ENCODE measurements at places on chromosomes 6 and 20. TPM values are rescaled to one million over a fixed set of nuclear protein-coding genes. Genes with fewer than 3 reads are reported as not detected.

Gene SYNDIG1
- total RNA-seq: not detected

Gene TPBG
- 20.0 TPM for total RNA-seq

Gene SLC24A3
- not detected for total RNA-seq

Gene IL17F
- not detected for total RNA-seq

GRCh38 chr20:52905241-52905994 lies 66.7 kb upstream of the TSHZ2 start:
- no peak for DNase-seq

DNA sequence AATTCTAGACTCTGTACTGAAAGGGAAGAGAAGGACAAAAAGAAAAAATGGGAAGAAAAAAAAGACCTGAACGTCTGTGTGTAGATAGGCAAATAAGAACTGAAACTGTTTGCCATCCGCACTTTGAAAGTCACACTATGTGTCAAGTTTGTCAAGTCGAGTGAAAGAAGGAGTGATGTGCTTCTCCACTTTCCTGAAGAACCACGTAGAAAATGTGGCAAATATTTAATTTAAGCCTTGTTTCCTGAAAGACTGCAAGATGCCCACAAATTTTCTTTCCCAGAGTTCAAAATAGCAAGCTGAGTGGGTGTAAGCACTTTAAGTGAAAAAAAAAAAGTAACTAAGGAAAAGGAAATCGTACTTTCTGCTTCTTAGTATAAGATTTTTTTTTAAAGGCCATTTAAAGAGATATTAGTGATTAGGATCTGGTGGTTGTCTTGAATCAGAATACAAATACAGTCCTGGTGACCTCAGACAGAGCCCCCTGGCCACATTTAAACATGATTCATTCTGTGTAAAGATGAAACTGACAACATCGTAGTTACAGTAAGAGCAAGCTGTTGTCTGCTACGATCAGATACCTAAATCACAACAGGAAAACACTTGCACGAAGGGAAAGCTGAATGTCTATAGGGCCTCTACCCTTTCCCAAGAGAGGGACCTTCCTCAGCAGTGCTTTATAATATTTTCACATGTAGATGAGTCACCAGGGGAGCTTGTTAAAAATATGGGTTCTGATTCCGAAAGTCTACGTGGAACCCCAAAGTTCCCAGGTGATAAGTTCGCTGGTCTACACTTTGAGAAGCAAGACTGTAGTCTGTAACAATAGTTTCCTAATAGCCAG lies 102.3 kb downstream of the HIVEP2 start:
- DNase-seq: peak; percentile 57

DNA sequence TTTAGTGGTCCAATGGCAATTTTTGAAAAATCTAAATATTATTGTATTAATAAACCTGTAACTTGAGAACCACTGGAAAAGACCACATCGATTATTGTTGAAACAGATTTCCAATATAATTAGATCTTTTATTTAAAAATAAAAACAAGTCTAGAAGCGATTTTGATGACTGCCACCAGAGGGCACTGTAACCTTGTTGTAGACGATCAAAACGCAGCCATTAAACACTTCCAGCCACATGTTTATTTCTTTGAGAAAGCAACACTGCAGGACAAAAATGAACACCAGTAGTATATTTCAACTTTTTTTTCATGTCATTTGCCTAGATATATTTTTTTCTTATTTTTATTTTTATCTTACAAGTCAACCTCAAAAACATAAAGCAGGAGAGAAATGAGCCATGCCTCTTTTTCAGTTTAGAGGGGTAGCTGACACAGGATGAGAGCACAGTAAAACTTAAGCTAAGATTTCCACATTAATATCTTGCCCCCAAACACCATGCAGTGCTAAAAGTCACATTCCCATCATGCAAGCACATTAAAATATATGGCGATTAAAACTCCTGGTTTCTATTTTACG lies 115.4 kb downstream of the OPRM1 start:
- peak; percentile 80 for DNase-seq

Gene MYLK4
- under 0.01 TPM for total RNA-seq

DNA sequence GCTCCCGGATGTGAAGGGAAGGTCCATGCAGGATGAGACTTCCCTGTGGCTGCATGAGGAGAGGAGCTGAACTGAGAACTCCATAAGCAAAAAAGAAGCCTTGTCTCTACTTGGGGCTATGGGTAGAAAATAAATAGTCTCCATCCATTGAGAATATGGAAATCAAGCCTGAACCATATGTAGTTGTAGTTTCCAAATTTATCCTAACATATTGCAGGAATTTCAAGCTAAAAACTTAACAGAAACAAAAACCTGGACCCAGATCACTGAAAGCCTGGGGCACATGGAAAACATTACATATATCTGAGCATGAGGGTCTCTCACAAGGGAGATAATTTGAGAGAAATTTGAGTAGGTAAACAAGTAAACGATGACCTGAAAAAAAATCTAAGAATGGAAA lies 94.9 kb upstream of the C6orf118 start:
- no peak for DNase-seq

DNA sequence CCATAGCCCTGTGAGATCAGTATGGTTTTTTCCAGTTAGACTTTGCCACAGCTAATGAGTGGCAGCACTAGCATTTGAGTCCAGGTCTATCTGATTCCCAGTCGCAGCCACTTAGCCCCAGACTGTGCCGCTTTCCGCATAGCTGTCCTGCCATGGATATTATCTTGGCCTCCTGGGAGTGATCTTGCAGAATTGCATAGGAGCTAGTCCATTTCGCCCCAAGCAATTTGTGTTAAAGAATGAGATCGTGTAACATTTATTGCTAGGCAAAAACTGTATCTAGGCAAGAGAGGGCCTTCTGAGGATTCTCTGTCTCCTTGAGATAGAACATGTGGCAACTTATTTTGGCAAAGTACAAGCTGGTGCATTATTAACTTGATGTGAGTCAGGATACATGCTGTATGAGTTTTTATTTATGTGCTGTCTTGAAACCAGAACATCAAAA lies 74.2 kb downstream of the EZR start:
- no peak for DNase-seq

- DNase-seq: peak; percentile 31
These were observed 174.3 kb downstream of the CDKAL1 start for GRCh38 chr6:20708367-20709124.

DNA sequence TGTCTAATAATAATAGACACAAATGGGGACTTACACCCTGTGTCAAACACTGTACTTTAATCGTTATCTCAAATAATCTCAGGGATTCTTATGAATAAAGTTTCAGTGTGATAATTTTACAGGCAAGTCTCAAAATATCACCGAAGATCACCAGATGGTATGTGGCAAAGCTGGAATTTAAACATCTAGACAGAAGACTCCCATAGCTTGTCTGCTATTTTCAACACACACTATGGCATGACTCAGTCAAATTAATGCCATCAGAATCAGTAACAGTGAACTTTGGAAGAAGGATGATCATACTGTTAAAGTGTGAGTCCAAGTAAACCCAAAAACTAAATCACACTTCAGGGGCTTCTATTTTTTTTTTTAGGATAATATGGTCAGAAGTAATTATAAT lies 867.6 kb upstream of the FLRT3 start:
- no peak for DNase-seq

Gene CLPSL1
- total RNA-seq: not detected

DNA sequence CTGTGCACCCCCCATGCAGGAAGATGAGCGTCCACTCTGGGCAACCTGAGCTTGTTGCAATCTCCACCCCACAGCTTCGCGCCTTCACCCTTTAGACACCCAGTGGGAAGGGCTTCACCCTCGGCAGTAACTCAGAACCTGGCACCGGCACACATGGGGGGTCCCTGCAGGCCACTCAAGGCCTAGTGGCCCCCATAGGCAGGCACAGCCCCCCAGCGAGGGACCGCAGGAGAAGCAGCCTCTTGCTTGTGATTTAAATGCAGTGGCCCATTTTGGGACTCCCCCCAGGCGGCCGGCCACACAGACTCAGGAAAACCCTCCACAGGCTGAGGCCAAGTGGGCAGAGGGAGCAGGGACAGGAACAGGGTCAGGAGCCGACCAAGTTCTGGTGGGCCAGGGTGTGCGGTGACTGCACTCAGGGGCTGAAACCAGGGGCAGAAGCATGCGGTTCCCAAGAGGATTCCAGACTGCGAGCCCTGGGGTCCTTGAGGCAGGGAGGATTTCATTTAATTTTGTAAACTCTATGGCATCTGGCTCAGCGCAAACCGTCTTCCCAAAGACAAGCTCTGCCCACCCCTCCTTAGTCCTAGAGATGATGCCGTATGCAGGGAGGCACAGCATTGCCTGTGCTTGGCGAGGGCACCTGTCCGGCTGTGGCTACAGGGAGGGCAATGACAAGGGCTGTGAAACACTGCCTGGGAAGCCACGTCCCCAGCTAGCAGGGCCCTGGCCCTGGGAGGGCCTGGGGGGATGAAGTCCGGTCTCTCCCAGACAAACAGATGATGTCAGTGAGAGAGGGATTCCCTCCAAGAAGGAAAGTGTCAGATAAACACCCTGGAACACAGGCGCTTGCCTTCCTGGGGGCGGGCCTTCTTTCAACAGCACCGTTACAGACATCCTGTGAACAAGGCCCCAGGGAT lies 52.9 kb upstream of the GPR31 start:
- DNase-seq: no peak

Gene ADNP
- total RNA-seq: 23.1 TPM

- no peak for DNase-seq
These were observed 13.0 kb upstream of the NRM start for GRCh38 chr6:30703821-30704220.

All from IMR-90 (cell line).